GM23248 (cell line): ENCODE measurements at places on chromosomes 7 and 10.
A peak's percentile ranks its signal among the peaks of the same experiment; 100 is the strongest.

- no peak for DNase-seq
These were observed 27.9 kb downstream of the PON1 start for GRCh38 chr7:95296456-95296855.

GRCh38 chr10:129024046-129024445 is 443.0 kb upstream of the MGMT start:
- DNase-seq, result no peak

DNA sequence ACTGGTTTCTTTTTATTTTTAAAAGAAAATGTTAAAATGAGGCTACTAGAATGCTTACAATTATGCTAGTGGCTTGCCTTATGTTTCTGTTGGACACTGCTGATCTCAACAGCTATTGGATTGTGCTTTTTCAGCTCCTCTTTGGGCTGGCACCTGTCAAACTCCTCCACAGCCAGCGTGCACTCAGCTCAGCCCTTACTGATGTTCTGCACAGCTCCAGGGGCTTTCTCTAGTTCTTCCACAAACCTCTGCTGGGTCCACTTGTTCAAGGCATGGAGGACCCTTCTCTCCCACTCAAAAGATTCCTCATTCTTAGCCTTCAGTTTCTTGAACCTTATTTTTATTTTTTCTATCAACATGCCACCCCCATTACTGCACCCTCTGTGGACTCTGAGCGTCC is 96.0 kb downstream of the VIPR2 start:
- no peak for DNase-seq

DNA sequence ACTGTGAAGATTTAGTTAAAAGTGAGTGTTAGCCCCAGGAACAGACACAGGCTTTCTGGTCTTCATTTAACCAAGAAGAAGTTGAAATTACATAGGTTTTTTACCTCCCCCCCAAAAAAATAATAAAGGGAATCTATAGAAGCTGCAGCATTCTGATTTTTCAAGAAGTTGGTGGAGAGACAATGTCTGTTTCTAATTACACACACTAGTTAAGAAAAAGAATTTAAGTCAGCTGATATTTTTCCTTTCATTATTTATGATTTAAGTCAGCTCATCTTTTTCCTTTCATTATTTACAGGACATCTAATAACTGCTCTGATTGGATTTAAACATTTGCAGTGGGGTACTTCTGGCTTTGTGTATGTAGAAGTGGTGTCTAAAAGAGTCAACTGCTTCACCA is 201.4 kb upstream of the NRP1 start:
- DNase-seq, result no peak

DNA sequence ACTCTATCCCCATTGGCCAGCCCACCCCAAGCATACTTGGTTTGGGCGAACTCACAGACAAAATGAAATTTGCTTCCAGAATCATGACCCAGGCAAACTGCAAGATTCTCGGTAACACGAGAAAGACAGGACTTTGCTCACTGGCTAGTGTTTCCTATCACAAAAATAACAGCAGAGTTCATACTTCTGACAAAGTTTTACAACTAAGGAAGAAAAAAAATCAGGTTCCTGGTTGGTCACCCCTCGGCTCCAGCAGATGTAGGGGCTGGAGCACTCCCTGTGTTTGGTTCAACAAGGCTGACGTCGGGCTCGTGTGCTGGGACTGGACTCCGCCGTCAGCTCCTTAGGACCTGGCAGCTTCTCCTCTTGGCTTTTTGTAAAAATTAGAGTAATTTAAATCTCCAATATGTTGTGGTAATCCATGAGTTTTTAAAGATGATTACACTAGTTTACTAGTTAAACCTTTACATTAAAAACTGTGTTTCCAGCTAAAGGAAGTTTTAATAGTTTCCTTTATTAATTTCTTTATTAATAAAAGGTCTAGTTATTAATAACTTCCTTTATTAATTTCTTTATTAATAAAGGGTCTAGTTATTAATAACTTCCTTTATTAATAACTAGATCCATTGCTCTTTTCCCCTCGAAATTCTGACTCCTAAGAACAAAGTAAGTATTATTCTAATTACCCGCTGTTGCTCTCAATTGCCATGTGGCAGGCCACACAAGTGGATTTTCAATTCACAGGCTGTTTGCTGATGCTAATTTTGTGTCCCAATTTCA is 115.6 kb upstream of the RNF32 start:
- no peak for DNase-seq

DNA sequence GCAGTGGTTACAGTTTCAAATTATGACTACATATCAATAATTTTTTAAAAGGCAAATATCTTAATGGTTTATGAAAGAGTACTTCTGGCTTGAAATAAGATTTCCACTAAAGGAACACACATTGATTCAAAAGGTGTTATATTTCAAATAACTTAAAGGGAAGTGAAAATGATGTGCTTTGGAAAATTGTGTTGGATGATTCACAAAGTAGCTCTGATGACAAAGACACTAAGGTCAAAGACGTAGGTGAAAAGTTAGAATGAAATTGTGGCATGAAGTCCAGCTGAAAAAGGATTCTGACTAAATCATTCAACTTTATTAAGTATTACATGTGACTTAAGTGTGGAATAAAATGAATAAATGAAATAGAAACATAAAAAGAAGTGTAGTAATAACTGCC is 20.8 kb upstream of the OR2A5 start:
- DNase-seq, result peak; percentile 46

DNA sequence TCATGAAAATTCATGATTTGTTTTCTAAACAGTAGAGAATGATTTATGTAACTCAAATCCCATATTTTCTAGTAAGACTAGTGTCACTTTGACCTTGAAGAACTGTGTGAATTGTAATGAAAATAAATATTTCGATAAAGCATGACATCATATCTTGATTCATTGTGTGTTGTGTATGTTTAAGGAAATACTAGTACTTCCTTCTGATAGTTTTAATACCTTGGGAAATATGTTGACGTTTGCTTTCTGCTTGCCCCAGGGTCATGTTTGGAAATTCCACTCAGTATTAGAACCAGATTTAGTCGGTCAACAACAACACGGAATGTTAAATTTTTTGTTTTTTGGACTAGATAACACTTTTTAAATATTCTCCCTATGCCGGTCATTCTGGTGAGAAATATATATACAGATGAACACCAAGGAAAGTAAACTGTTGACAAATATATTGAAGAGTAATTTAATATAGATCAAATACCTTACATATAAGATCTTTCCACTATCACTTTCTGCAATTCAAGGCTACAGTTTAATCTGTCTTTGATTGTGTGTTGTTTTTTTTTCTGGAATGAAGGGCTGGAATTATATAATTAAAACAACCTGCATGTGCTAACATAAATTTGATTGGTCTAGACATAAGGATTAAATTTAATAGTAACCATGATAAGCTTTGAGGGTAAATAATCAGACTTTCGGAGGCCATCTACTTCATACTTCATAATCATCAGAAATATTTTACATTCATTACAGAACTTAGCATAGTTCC is 126.2 kb downstream of the MDFIC start:
- DNase-seq, result peak; percentile 31

DNA sequence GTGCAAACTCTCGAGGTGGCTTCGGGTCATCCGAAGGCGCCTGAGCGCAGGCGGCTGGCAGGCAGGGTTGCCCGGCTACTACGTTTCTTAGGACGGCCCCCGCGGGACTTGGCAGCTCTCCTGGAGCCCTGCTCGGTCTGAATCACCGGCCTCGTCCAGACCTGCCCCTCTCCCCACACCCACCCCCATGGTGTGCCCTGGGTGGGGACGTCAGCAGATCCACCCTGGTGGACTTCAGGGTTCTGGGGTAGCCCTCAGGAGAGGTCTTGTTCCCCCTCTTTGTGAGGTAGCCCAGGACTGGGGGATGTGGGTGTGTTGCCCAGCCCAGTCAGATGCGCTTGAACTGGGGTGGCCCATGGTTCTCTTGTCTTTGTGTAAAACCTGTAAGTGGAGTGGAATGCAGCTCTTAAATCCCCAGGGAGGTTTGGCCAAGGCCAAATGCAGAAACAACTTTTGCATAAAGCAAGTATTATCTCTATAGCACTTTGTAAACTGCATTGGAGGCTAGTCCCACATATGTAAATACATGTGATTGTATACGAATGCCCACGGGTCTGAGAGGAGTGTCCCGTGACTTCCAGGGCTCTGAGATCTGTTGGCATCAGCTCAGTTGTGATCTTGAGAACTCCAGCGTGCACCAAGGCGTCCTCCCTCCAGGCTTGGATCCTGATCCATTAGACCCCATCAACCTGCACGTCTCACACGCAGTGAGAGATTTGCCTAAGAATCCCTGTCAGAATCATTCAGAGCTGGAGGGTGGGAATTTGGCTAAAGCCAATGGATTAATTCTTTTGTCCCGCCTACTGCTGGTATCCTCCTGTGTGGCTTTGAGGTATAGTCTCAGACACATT is 1.8 kb downstream of the PFKFB3 start:
- peak; percentile 94 for DNase-seq

DNA sequence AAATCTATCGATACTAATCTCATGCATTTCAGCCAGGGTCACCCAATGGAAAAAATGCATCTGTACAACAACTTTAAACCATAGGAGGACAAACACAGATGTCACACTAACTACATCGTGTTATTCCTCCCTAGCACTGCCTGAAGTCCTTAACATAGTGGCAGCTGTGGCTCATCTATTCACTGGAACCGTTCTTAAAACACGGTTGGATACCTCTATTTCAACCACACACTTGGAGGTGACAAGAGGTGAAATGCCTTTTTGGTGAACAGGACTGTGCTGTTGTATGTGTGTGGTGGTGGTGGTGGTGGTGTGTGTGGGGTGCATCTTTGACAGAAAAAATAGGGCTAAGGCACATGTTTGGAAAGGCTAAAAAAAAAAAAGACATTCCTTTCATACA is 93.1 kb downstream of the NRP1 start:
- peak; percentile 39 for DNase-seq

DNA sequence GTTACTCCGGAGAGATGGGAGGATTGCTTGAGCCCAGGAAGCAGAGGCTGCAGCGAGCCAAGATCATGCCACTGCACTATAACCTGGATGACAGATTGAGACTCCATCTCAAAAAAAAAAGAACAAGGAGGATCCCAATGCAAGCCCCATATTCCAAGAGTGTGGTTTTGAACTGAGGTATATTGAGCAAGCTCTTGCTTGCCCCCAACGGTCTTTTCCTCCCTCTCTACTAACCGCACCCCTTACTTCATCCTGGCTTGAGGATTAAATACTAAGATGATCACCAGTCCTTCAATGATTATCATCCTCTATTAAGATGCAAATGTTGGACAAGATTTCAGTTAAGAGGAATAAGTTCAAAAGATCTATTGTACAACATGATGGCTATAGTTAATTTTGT is 12.5 kb upstream of the SRGN start:
- DNase-seq, result no peak

DNA sequence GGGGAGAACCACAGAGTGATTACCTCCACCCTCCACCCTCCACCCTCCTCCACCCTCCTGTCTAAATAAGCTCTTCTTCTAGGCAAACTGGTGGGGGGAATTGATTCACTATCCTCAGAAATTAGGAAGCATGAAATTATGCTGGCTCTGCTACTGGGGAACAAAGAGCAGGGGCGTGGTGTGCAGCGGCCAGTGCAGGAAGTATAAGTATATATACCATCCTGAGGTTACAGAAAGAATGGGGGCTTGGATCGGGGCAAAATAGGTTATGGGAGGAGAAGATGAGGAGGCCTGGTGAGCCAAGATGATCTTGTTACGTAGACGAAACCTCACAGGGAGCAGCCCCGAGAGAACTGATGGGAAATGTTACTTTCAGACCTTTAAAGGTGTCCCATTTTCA is 49.1 kb downstream of the SYPL1 start:
- DNase-seq, result no peak

DNA sequence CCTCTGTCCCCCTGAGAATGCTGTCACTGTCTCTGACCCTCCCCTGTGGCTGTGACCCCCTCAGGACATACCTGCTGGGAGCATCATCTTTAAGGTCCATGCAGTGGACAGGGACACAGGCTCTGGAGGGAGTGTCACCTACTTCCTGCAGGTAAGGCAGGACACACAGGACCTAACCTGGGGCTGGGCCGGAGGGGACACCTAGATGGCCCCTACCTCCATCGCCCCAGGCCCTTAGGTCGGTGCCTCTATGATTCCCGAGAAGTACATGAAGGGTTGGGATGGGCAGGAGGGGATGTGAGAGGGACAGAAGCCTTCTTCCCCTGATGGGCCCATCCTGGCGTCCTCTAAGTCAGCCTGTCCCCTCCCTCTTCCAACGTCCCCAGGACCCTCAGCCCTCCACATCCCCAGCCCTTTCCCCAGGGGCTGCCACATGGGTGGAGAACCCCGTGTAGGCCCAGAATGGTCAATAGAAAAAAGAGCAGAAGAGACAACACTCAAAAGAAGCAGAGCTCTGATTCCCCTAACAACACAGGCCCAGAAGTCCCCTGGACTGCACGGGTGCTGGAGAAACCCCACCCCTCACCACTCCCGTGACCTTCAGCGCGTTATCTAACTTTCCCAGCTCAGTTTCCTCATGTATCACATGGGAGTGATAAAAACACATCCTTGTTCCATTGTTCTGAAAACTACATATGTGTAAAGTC is 6.4 kb downstream of the CDHR1 start:
- no peak for DNase-seq

DNA sequence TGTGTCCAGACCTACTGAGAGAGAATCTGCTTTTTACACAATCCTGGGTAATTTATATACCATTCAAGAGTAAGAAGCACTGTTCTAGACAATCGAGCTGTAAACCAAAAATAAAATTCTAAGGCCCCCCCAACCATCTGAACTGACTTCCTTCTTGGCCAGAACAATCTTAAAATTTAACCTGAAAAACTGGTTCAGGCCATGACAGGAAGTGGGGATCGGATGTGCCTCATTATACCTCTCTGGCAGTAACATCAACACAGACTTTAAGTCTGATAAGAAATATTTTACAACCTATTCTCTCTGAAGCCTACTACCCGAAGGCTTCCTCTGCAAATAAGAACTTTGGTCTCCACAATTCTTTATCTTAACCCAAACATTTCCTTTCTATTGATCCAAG is 75.2 kb upstream of the KIF5B start:
- DNase-seq, result no peak

DNA sequence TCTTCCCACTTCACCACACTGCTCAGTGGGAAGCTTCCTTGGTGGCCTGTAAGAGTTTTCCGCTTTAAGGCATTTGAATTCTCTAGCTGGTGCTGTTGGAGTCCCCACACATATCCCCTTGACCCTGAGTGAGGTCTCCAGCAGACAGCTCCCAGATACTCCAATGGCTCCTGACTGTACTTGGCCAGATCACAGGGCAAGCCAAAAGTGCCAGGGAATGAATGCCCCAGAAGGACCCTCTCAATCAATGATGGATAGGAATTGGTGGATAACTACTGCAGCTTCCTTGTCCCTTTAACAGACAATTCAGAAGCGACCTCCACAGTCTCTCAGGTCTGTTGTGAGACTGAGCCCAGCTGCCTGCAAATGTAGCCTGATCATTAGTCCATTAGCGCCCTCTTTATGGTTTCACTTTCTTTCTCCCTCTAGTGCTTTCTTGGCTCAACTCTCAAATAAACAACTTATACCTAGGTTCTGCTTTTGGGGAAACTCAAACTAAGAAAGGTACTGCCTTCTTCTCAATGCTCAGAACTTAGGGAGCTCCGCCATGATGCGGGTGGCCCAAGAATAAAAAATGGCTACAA is 283.0 kb downstream of the TCF7L2 start:
- no peak for DNase-seq

- no peak for DNase-seq
These were observed 480.3 kb upstream of the C7orf33 start for GRCh38 chr7:148110097-148110868.

GRCh38 chr7:28813243-28813962 is 144.7 kb downstream of the TRIL start:
- DNase-seq, result no peak

GRCh38 chr10:117464176-117464575 is 78.4 kb upstream of the EMX2 start:
- DNase-seq, result peak; percentile 45

GRCh38 chr7:135510592-135511183 is 786 bp upstream of the CNOT4 start:
- DNase-seq, result peak; percentile 72

- DNase-seq, result peak; percentile 73
These were observed 21.5 kb upstream of the AKR1E2 start for GRCh38 chr10:4804465-4804864.
